Left ventricle myocardium superior (tissue), 1 donor: ENCODE measurements at places on chromosomes 7 and 10.

DNA sequence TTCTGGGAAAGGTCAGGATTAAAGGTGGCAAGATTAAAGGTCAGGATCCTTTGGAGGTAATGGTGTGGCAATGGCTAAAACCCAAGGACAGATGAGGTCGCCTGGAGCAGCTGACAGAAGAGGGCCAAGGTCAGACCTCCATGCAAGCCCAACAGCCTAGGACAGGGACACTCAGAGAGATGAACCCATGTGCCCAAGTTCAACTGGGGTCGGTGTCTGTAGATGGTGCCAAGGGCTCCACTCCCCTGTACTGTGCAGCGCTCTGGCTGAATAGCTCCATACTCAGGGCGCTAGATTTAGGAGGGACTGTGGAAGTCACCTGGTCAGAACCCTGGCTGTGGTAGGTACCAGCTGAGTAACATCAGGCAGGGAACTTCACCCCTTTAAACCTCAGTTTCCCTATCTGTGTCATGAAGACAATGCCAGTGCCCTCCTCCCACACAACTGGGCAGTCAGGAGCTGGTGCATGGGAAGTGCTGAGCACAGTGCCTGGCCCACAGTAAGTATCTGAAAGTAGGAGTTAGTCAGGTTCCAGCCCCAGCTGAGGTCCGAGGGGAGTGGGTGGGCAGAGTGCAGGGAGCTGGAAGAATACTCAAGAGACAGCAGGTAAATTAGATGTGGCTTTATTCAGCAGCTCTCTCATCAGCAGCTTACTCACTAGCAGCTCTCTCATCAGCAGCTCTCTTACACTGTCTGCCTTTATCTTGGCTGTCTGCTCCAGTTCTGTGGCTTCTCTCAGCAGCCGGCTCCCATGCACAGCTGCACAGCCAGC is 327.1 kb downstream of the GLRX3 start:
- no peak for DNase-seq

DNA sequence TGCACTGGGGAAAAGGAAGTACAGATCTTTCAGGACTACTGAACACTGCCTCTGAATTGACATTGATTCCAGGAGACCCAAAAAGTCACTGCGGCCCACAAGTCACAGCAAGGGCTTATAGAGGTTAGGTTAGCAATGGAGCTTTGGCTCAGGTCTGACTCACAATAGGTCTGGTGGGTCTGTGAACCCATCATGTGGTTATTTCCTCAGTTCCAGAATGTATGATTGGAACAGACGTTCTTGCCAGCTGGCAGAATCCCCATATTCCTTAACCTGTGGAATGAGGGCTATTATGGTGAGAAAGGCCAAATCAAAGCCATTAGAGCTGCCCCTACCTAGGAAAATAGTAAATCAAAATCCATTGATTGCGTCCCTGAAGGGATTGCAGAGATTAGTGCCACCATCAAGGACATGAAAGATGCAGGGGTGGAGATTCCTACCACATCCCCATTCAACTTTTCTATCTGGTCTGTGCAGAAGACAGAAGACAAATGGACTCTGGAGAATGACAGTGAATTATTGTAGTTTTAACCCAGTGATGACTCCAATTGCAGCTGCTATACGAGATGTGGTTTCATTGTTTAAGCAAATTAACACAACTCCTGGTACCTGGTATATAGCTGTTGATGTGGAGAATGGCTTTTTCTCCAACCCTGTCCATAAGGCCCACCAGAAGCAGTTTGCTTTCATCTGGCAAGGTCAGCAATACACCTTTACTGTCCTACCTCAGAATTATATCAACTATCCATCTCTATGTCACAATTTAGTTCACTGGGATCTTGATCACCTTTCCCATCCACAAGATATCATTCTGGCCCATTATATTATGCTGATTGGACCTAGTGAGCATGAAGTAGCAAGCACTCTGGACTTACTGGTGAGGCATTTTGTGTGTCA is 44.5 kb upstream of the PIK3CG start:
- no peak for DNase-seq

GRCh38 chr7:19648791-19649190 is 60.0 kb downstream of the POLR1F start:
- no peak for DNase-seq

DNA sequence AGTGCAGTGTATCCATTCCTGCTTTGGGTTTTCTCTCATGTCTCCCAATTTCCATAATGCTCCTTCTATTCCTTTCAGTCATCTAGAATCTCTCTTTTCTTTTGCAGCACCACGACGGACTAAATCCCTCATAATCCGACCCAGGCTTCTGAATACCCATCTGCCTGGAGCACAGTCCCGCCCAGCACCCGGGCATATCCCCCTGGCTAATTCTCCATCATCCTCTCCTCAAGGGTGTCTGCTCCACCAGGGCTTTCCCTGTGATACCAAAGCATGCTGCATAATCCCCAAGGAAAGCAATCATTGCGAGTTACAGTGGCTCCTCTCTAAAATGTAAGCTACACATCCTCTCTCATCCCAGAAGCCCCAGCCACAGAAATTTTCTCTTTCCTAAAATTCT is 321.9 kb downstream of the CCDC3 start:
- no peak for DNase-seq

- no peak for DNase-seq
Measured at GRCh38 chr10:118394301-118395200, 52.4 kb upstream of the FAM204A start.

DNA sequence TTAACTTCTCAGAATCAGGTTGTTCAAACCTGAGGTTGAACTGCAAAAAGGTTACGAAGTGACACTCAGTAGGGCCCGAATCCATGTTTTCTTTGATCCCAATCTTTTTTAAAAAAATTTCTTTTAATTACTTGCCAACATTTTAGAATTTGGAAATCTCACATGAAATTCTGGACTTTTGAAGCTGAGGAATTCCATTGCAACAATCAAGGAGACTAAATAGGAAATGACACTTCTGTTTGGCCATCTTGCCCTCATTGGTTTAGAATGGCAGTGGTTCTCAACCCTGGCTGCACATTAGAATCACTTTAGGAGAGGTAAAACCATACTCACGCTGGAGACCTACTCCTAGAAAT is 471 bp upstream of the TOMM7 start:
- no peak for DNase-seq

DNA sequence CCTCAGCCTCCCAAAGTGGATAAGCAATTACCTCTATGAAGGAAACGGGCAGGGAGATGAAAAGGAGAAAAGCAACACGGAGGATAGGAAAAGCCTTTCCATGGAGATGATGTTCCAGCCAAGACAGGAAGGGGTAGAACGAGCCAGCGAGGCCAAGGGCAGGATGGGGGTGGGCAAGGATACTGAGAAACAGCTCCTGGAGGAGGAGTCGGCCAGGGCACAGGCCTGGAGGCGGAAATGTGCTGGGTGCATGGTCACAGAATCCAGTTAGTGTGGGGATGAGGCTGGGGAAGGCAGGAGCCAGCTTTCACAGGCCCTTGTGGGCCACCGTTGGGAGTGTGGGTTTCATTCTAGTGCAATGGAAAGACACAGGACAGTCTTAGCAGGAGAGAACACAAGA is 162.6 kb downstream of the JAZF1 start:
- DNase-seq: no peak

DNA sequence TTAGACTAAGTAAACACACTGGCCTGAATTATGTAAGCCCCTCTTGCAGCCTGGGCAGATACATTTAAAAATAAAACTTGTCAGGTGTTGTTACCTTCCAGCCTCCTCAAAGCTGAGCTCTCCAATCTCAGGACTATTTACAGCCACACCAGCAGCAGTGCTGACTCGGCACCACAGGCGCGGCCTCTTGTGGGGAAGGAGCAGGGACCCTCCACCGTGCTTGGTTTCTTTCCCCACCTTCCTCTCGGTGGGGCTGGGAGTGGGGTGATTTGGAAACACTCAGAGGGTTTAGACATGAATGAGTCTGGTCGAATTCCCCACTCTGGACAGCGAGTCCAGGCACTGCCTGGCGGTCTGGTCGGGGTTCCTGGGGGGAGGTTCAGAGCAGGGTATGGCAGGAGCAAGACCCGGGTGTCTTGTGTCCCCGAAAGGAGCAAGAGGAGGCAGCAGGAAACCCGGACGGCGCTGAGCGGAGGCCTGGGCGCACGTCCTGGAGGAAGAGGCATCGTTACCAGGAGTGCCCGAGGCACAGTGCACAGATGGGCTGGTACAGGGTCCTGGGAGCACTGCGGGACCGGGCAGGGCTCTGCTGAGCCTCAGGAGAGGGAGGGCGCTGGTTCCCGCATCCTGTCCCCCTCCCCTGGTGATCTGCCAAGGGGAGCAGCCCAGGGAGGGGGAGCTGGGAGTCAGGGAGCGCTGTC is 29.2 kb upstream of the CFAP46 start:
- DNase-seq: no peak

GRCh38 chr7:110461621-110462020 is 629.3 kb upstream of the LRRN3 start:
- DNase-seq: no peak

DNA sequence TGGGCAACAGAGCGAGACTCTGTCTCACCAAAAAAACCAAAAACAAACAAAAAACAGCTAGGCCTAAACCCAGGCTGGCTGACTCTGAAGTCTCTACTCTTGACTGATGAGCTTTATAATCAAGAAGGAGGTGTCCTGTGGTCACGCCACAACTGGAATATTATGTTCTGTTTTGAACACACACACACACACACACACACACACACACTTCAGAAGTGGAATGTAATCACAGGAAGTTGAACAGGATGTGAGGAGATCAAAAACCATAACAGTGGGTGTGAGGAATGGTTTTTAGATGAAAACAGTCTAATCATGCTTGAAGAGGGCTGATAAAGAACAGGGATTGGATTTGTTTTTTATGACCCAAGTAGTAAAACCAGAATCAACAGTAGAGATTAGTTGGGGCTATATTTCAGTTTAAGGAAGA is 51.1 kb upstream of the IL6 start:
- no peak for DNase-seq

- DNase-seq: no peak
Measured at GRCh38 chr10:22976534-22976933, 48.7 kb downstream of the ARMC3 start.

DNA sequence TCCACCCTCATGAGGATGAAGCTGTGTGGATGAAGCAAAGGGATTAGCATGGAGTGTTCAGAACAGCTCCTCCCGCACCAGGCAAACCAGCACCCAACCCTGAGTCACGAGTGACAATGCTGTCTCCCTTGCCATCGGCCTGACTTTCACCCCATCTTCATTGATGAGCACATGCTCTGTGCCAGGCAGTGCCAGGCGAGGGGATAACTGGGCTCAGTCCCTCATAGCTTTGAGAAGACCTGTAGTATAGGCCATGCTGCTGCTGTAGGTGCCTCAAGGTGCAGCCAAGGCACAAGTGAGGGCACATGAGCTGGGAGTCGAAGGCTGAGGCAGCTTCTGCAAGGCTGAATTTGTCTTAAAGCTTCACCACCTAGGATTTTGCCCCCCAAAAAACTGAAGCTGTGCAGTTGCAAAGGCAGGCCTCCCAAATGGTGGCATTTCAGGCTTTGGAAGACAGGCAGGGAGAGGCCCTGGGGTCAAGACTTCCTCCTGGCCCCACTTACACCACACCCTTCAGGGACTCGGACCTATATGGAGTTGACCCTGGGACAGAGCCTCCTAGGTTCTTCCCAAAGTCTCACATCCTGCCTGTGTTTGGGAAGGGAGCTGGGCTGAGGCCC is 54.2 kb upstream of the GDF10 start:
- DNase-seq: no peak

- no peak for DNase-seq
Measured at GRCh38 chr7:141359262-141359661, 191.9 kb upstream of the AGK start.

DNA sequence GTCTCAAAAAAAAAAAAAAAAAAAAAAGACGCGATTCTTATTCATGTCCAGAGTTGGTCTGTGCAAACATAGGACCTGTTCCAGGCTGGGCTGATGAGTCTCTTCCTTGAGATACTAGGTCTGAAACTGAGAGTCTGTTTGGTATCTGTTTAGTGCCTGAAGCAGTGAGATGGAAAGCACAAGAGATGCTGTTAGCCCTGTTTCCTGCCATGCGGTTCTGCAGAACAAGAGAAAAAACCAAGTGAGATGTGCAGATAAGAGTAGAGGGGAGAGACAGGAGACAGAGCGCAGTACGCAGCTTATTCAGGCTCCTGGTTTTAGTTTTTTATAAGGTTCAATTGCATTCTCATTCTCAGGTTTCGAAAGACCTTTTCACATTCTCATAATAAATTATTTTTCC is 85.8 kb upstream of the PRKCQ start:
- DNase-seq: no peak

DNA sequence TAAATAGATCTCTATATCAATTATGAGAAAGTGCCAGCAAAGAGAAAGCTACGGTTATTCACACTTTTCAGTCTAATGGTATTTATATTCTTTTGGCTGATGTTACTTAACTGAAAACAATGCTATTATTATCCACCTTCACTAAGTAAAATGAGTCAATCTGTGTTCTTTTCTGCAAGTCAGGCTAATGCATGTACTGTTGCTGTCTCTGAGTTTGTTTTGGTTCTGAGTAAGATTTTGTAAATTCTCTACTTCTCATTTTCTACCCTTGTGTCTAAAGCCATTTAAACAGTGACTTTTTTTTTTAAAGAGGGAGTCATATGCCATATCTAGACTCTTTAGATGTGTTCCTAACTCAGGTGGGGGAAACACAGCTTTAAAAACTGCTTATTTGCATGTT is 7.5 kb downstream of the VWC2 start:
- no peak for DNase-seq

DNA sequence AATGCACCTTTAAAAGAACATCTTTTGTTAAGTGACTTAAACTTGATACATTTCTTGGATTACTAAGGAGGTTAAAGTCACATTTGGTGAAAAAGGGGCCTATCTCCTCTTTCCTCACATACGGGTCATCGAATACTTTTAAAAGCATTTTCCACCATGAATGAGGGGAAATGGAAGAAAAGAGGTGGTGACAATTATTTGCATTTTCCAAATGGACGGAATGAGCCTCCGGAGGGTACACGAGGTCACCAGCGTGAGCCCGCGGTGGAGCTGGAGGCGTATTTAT is 1.0 kb upstream of the BMPR1A start:
- no peak for DNase-seq

DNA sequence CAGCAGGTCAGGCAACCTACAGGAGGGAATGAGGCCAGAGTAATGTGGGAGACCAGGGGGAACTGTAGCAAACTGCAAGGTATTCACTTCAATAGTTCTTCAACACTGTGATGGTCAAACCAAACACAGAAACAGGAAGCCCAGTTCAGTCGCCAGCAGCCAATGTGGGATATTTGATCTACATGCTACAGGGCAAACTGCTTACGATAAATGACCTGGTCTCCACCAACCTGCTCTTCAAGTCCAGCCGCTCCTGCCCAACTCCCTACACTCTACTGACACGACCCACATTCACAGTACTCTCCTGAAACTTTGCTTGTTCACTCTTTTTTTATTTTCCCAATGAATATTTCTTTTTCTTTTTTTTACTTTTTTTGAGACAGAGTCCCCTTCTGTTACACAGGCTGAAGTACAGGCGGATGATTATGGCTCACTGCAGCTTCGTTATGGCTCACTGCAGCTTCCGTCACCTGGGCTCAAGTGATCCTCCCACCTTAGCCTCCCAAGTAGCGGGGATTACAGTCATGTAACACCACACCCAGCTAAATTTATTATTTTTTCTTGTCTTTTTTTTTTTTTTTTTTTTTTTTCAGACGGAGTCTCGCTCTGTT is 42.1 kb downstream of the MDH2 start:
- no peak for DNase-seq
